Umbilical cord (tissue), 2 donors: ENCODE measurements at places on chromosomes 6 and 20. TPM values are rescaled to one million over a fixed set of nuclear protein-coding genes. Genes with fewer than 3 reads are reported as not detected.

The SLC17A2 gene
- 0.48 TPM for total RNA-seq

The SMOC2 gene
- total RNA-seq = 146 TPM

The TPX2 gene
- 5.3 TPM for total RNA-seq

The SSTR4 gene
- total RNA-seq = 2.6 TPM

The BFSP1 gene
- 2.9 TPM for total RNA-seq

The CAP2 gene
- 32.0 TPM for total RNA-seq

The HLA-DRB5 gene
- 2.9 TPM for total RNA-seq

DNA sequence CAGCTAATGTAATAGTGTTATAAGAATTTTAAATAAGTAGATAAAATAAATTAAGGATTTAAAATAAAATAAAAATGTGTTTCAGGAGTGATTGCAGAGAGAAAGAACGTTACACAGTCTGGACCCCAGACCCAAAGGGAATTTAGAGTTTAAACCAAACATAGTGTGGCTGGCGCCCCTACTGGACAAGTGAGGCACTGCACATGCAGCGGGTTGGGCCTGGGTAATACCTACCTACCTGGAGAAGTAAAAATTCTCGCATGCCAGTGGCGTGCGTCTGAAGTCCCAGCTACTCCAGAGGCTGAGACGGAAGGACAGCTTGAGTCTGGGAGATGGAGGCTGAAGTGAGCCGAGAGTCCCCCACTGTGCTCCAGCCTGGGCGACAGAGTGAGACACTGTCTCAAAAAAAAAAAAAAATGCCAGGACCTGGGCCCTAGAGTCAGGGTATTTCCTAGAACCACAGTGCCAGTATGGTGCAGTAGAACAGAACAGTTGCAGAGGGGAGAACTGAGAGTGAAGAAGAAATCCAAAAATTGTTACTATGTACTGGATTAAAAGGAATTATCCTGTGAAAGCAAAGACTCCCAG lies 71.4 kb upstream of the TCF21 start:
- no peak for DNase-seq

- no peak for DNase-seq
These were observed 49.7 kb downstream of the NOL4L start for GRCh38 chr20:32535316-32535952.

- no peak for DNase-seq
These were observed 501.0 kb upstream of the MARCKS start for GRCh38 chr6:113356139-113356538.

GRCh38 chr6:150575836-150576235 lies 23.8 kb upstream of the PLEKHG1 start:
- no peak for DNase-seq

DNA sequence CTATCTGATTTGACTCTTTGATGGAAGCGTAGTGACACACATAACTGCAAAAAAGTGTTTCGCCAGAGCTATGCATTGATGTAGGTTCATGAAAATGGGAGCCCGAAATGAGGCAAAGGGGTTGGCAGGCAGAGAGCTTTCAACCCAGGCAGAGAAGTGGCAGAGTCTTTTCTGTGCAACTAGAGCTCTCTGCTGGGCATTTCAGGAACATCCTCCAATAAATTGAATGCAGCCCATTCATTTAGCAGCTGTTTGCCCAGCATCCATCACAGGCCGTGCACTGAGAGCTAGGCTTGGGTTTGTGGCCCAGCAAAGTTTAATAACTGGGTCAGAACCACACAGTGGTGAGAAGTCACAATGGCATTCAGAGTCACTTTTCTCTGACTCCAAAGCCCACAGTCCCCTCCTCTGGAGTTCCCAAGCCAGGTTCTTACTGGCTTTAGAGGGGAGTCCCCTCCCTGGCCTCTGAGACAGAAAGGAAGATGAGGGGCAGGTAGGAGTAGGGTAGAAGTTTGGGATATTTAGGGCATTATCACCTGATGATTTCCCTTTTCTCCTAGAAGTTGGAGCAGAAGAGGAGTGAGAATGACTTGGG lies 31.8 kb upstream of the ELMO2 start:
- peak; percentile 37 for DNase-seq

DNA sequence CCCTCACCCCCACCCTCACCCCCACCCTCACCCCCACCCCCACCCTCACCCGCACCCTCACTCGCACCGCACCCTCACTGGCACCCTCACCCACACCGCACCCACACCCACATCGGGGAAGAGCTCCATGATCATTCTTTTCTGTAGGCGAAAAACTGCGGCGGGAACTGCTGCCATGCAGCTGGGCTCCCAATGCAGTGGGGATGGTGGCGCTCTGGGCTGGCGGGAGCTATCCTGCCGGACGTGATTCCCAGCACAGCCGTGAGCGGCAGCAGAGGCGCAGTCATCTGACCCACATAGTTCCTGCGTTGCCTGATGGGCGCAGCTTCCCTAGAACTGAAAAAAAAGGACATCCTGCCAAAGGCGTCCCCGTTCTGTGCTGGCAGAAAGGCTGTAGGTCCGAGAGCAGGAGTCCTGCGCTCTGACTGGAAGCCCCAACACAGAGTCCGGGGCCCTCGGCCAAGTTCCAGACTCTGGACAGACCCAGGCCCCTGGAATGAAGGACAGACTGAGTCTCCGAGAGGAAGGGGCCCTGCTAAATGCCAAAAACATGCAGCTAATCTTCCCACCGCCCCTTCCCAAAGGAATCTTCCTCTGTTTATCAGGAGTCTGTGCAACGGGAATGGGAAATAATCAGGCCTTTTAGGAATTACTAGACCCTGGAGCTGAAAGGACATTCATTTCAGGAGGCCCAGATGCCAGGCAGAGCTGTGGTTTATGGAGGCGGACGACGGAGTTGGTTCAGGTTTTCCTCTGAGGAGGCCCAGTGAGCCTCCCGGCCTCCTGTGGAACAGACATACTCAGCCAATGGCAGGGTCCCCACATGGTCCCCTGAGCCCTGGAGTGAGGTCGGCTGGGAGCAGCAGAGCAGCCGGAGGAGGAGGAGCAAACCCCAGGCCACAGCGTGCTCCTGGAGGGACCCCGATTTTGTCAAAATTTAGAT lies 14.1 kb upstream of the TCFL5 start:
- peak; percentile 93 for DNase-seq

DNA sequence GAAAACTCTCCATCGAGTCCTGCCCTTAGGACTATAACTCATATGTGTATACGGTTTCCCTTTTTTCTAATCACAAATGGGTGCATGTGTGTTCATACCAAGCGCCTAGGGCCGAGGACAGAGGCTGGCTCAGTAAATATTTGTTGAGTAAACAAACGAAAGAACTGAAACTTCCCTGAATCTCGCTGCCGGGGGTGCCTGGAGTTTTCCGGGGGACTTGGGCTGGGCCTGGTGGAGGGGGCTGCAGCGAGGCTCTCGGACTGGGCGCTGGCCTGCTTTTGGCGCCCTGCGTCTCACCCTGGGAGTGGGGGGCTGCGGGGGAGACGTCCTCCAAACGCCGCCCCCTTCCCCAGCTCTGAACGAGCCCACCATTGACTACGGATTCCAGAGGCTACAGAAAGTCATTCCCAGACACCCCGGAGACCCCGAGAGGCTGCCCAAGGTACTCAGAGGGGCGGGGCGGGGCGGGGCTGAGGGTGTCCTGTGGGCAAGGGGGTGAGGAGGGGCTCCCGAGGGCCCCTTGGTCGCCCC lies 49.0 kb downstream of the CPXM1 start:
- no peak for DNase-seq

DNA sequence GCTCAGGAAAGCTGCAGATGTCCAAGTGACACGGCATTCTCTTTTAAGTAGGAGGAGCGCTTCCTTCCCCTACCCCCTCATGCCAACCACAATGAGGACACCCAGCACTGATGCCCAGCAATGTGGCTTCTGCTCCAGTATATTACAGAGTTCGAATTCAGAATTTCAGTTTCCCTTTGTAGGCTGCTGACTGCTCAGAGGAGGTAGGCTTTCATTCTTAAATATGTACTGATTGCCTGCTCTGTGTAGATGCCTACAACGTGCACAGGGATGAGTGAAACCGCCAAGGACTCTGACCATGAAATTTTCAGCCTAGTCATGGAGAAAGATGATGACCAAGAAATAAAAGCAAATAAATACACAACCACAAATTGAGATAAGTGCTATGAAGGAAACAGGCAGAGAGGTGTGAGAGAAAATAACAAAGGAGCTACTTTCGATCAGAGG lies 50.9 kb upstream of the TNFAIP3 start:
- DNase-seq = no peak

DNA sequence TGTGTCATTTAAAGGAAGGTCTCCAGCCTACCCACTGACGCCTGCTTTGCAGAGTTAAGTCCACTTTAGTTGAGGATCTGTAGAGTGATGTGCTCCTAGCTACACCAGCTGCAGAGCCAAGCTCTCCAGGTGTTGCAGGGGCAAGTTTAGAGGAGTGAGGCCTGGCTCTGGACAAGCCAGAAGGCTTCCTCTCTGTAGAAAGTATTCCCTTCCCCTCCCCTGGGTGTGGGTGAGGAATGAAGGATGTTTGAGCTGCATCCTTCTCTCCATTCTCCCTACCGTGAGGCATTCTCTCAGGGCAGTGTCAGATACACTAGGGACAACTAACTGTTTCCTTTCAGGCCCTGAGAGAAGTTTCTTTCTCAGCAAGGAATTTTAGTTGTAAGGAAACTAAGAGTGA lies 66.5 kb downstream of the ELOVL5 start:
- DNase-seq = no peak

GRCh38 chr20:46349035-46349741 lies 40.9 kb upstream of the CDH22 start:
- DNase-seq = peak; percentile 66

DNA sequence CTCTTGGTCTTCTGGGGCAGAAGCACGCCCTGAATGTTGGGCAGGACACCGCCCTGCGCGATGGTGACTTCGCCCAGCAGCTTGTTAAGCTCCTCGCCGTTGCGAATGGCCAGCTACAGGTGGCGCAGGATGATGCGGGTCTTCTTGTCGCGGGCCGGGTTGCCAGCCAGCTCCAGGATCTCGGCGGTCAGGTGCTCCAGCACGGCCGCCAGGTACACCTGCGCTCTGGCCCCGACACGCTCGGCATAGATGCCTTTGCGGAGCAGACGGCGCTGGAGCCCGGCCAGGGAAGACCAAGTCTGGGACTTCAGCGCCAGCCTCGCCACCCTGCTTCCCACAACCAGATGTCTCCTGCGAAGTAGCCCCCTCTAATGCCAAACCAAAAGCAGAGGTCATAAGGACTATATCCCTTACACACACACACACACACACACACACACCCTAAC lies 8.0 kb upstream of the SLC17A3 start:
- no peak for DNase-seq

DNA sequence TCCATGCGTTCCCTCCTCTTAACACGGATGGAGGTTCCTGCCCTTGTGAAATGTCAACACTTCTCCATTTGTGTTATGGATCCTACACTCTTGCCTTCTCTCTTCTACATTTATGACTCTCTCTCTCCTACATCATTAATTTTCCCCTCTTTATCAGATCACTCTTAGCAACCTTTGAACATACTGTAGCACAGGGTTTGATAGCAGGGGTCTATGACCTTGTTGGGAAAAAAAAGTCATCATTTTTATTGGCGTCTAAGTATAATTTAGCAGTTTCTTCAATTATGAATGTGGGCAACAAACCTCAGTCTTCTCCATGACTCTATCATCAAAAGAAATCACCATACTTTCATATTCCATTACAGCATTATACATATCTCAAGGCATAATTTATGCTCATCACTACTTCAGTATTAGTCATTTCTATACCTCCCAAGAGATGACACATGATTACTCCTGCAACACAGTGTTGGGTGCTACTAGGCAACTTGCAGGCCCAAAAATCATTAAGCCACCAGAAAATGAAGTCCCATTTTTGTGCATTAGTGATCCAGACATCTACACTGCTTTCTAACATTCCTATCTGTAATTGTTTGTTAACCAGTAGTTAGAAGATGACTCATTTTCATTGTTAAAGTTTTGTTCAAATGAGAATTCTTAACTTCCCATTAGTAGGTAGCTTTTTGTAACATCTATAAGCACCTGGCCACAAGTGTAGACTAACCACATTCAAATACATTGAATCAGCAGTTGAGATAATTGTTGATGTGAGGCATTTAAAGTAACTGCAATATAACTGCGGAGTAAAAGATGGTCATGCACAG lies 9.5 kb downstream of the CYP39A1 start:
- no peak for DNase-seq

- DNase-seq = no peak
These were observed 57.1 kb downstream of the SLC35D3 start for GRCh38 chr6:136979206-136979605.

DNA sequence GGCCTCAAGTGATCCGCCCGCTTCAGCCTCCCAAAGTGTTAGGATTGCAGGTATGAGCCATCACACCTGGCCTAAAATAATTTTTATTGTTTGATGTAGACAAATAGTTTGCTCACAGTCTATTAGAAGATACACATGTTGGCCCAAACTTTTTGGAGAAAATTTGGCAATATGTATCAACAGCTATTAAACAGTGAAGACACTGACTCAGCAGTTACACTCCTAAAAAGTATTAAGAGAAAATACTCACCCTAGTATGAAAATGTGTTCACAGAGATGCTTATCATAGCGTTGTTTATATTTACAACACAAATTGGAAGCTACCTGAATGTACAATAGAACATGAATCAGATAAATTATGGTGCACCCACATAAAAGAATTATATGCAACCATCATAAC lies 173.1 kb downstream of the WDR27 start:
- no peak for DNase-seq

DNA sequence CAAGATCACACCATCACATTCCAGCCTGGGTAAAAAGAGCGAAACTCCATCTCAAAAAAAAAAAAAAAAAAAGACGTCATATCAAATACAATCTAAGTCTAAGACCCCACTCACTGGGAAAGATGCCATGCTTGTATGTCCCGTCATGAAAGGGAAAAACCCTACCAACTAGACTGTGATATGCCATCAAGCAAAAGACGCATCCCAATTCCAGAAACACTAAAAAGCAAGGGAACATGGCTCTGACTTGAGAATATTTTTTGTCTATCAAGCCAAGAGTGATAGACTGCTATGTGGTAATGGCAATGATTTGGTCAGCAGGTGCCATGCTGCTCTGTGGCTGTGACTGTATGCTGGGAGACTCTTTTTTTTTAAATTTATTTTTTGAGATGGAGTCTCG lies 23.0 kb downstream of the LAMA5 start:
- DNase-seq = no peak

- no peak for DNase-seq
These were observed 96.0 kb upstream of the PRDM1 start for GRCh38 chr6:105990151-105990550.

GRCh38 chr20:58743929-58744534 lies 51.4 kb downstream of the NPEPL1 start:
- DNase-seq = no peak

GRCh38 chr6:19245656-19246055 lies 591.5 kb upstream of the ID4 start:
- DNase-seq = no peak

DNA sequence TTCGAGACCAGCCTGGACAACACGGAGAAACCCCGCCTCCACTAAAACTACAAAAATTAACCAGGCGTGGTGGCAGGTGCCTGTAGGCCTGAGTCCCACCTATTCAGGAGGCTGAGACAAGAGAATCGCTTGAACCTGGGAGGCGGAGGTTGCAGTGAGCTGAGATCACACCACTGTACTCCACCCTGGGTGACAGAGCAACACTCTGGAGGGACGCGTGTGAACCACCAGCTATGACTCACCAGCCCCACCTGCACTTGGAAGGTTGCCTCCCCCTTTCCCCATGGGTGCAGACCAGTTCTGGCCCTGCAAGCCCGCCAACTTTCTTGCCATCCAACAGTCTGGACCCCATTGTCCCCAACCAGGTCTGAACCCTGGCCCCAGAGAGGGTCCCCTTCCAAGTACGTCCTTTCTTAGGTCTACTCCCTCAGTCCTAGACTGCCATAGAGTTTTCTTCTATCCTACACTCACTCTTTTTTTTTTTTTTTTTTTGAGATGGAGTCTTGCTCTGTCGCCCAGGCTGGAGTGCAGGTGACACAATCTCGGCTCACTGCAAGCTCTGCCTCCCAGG lies 29.2 kb downstream of the ATP9A start:
- no peak for DNase-seq

- peak; percentile 8 for DNase-seq
These were observed 441.9 kb upstream of the PTCHD4 start for GRCh38 chr6:48552905-48553304.
